ENCODE measurements at places on chromosomes 2 and 18.
A peak's percentile ranks its signal among the peaks of the same experiment; 100 is the strongest.

- DNase-seq = no peak
Observed at GRCh38 chr2:1024981-1025380, 74.3 kb downstream of the SNTG2 start.

DNA sequence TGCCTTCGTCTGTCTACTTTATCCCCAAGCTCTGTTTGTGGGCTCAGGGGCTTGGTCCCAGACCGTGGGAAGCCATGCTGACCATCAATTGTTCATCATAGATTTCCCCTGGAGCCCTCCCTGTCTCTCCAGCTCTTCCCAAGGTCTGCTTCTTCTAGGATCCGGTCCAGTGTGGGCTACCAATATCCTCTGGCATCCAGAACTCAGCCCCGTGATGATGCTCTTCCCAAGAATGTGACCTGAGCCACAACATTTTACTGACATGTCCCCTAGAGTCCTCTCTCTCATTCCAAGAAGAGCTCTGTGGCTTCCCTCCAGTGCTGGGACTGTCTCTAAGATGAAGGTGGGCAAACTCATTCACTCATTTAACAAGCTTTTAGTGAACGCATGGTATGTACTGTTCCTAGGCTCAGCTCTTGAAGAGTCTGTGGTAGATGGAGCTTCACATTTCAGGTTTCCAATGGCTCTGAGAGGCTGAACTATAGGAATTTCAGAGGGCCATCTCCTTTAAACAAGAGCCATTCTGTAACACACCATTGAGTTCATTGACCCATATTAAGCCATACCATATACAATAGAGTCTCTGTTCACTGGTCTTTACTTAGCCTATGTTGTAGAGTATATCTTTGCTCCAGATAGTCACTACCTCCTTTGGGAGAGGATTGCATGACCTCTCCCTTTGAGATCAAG lies 142.0 kb upstream of the APCDD1 start:
- DNase-seq = no peak

DNA sequence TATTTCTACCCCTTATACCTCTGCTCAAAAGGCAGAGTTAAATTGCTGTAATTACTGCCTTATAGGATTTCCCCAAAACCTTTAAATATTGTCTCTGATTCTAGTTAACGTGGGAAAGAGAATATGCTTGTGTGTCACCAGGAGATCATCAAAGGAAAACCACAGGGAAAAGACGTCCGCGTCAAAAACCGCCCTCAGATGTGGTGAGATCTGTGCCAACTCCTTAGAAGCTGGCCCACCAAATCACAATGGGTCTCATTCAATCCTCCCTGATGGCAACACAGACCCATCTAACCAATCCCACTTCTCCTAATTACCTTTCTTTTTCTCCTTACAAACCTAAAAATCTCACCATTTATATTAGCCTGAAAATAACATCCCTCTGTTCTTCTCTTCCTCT lies 25.4 kb downstream of the VPS54 start:
- no peak for DNase-seq

DNA sequence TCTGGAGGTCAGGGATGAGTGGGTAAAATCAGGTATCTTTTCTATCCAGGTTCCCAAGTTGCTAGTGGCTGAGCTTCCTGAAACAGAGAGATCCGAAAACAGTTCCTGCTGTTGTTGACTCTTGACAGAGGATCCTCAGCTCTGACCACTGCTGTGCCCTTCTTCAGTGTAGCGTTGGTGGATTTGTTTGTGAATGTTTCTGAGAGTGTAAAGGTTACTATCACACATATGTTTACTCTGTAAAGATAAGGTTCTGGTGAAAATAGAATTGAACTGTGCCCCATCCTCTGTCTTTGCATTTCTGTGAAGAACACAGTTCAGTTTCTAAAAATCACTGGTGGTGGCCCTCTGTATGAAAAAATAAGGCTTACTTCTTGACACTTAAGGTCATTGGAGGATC lies 119.8 kb downstream of the LDLRAD4 start:
- no peak for DNase-seq

DNA sequence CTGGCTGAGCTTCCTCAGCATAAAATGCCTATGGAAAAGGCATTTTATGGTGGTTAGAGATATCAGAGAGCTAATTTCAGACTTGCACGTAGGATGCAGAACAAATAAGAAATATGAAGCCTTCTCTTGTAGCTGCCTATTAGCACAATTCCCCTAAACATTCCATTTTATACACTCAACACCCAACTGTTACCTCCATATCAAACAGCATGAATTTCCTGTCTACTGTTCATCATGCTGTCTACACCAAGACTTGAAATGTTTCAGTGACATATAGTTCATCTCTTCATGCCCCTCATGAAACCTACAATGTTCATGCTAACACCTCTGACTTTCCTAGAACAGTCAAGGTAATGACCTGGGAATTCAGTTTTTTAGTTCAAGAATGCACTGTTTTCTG lies 249.9 kb downstream of the PIEZO2 start:
- no peak for DNase-seq

GRCh38 chr18:74248189-74248588 lies 43.6 kb downstream of the CYB5A start:
- DNase-seq = no peak

DNA sequence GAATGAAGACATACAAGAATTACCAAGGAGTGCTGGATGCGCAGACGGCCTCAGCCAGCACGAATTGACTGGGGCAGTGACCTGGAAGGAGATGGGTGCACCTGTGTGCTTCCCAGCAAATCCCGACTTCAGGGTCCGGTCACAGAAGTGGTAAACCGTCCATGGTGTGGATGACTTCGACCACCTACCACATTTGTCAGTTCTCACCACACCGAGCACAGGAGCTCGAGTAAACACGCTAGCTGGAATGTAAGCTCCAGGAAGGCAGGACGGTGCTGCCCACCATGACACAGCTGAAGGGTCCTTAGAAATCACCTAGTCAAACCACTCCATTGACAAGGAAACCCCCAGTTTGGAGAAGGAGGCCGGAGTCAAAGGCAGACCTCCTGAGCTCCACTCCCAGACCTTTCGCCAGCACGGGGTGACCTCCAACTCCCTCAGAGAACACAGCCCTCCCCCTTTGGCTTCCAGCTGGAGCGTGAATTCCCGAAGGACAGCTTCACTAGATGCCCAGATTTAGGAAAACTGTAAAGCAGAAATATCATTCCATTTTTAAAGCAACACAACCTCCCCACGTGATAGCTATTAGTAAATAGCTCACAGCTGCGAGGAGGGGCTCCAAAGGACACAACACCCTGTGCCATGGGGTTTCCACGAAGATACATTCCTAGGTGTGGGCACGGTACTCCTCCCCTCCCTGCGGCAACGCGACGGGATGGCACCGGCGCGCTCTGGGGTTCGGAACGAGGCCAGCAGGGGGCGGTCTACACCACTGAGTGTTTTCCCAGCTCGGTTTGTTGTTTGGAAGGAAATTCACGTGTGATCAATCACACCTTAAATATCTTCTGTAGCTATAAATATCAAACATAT lies 34.1 kb upstream of the GNAL start:
- peak; percentile 24 for DNase-seq

- DNase-seq = no peak
Observed at GRCh38 chr2:234558642-234559041, 61.8 kb upstream of the ARL4C start.

DNA sequence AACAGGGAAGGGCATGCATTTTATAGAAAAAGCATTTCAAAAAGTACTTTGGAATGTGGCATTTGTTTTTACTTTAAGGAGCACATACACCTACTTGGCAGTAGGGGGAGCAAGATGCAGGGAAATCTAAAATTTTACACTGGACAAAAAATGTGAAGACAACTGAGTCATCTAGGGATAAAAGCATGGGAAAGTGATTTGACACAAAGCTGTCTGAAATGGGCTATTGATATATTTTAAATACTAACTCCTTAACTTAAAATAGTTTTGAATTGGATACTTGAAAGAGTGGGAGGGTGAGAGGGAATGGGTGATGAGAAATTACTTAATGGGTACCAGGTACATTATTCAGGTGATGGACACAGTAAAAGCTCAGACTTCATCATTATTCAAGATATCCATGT lies 15.8 kb downstream of the TMEM200C start:
- DNase-seq = peak; percentile 36

GRCh38 chr2:142716463-142717242 lies 160.8 kb upstream of the KYNU start:
- peak; percentile 77 for DNase-seq

DNA sequence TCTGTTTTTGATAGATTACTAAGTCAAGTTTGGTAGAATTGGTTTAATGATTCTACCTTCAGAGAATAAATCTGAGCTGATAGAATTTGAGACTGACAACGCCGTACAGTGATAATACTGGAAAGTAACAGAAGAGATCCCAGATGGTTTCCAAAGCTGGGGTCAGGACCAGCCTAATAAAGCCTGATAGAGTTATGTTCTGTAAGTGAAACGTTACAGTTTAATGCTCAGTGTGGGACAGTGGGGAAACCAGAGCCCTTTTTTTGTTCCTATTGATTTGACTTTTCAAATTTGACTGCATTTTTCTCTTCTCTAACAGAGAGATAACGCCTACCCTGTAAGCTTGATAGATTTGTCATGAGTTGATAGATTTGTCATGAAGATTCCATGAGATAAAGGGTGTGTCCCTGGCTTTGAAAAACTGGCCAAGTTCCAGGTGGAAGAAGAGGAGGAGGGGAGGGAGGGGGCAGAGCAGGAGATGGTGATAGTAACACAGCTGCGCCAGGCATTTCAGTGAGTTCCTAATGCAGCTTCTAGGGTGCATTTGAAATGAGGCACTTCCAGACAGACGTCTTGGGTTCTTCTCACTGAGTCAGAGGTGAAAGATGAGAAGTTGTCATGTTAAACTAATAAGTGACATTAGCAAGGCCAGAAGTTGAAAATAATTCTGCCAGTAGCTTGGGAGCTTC lies 65.1 kb downstream of the CERS6 start:
- DNase-seq = no peak

- DNase-seq = no peak
Observed at GRCh38 chr2:107411267-107411666, 415.4 kb upstream of the RGPD4 start.

DNA sequence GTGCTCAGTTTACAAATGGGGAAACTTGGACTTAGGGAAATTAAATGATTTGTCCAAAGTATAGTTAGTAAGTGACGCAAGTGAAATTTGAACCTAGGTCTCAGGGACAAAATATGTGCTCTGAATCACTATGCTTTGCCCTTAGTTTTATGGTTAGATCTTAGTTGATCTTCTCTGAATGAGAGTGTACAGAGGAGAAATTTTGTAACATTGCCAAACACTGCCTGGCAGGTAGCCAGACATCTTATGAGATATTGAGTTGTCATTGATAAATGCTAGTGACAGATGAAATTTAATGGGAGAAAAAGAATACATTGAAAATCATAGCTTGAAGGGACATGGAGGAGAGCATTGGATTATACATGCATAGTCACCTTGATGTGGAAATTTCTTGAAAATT lies 91.4 kb downstream of the GALNT1 start:
- DNase-seq = no peak

DNA sequence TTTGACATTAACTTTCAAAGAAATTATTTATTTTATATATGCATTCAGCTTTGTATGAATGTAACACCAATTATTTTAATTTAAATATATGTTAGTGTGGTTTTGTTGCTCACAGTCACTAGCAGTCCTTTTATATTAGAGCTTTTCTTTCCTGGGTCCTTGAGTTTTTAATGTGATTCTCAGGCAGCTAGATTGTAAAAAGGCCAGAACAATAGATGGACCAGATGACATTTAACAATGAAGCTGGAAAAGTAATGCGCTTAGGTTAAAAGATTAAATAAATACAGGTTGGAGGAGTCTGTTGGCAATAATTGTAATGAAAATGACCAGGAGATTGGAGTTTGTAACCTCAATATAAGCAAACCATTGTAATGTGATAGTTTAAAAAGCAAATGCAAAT lies 171.1 kb downstream of the FTCDNL1 start:
- DNase-seq = no peak

DNA sequence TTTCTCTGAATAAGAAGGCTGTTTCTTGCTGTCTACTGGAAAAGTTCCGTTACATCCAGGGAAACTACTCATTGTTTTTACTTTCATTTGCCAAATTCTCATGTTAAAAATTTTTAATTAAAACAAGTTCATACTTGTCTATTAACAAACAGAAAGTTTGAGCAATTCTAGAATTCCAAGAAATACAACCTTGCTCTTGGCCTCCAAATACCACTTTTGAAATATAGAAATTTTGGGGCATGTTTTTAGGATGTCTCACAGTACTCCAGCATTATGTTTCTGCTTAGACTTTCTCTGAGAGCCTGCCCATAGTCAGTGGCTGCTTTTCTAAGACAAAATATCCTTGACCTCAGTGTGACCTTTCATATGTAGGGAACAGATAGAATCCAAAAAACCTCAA lies 228.7 kb upstream of the RND3 start:
- no peak for DNase-seq

- DNase-seq = no peak
Observed at GRCh38 chr2:2230433-2230817, 100.7 kb downstream of the MYT1L start.

GRCh38 chr2:207231967-207232366 lies 66.2 kb upstream of the KLF7 start:
- DNase-seq = no peak

DNA sequence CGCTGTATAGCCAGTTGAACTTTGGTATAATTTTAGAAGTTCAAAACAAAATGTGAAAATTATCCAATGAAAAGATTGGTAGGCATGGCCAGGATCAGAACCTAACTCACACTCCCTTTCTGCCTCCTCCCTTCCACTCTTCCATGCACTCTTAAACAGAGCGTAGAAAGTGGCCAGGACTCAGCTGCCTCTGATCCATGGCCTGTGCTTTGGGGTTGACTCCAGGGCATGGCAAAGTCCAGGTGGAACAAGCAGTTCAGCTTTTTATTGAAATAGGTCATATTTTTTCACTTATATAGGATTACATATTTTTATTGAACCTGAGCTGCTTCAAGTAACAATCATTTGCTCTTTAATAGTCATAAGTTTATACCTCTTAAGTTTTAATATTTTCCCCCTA lies 26.2 kb downstream of the INPP1 start:
- no peak for DNase-seq

DNA sequence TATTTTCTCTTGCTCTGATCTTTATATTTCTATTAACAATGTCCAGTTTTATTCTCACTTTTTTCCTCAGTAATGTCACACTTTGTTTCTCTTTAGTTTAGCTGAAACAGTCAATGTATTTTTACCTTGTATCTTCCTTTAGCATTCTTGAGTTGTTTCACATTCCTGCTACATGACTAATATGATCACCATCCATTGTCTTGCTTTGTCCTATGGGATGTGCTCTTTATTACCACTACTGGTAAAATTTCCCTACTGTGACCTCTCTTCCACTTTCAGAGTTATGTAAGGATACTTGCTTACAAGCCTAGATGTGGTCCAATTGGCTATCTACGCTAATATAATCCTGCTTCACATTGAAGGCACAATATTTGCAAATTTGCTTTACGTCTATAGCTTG lies 457.9 kb downstream of the PIK3C3 start:
- peak; percentile 22 for DNase-seq
